ENCODE measurements at places on chromosomes 4 and X. TPM values are rescaled to one million over a fixed set of nuclear protein-coding genes. Genes with fewer than 3 reads are reported as not detected.
A peak's percentile ranks its signal among the peaks of the same experiment; 100 is the strongest.

Gene FANCB
- 14.7 TPM for total RNA-seq

Gene POF1B
- total RNA-seq, result 0.05 TPM

Gene CYSLTR1
- 3.1 TPM for total RNA-seq

Gene OCIAD2
- total RNA-seq, result 83.6 TPM

Gene PI4K2B
- 38.4 TPM for total RNA-seq

DNA sequence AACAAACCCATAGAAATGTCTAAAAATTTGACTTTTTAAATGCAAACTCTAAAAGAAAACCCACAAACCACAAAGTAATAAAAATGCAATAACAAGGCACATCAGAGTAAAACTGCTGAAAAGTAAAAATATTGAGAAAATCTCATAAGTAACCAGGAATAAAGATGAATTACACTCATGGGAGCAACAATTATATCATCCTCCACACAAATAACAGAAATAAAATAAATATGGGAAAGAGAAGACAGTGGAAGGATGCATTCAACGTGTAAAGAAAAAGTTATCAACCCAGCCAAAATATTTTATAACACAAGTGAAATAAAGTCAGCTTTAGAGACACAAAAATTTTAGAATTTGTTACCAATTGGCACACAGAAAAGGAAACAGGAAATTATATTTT lies 1420.2 kb downstream of the PCDH18 start:
- no peaks in the 10 kb centered on the region for H3K27me3 ChIP-seq
- DNase-seq, result no peak
- H3K4me1 ChIP-seq, result no peaks in the 10 kb centered on the region
- H3K36me3 ChIP-seq, result no peaks in the 10 kb centered on the region
- H3K4me3 ChIP-seq, result no peak overlapping the region

DNA sequence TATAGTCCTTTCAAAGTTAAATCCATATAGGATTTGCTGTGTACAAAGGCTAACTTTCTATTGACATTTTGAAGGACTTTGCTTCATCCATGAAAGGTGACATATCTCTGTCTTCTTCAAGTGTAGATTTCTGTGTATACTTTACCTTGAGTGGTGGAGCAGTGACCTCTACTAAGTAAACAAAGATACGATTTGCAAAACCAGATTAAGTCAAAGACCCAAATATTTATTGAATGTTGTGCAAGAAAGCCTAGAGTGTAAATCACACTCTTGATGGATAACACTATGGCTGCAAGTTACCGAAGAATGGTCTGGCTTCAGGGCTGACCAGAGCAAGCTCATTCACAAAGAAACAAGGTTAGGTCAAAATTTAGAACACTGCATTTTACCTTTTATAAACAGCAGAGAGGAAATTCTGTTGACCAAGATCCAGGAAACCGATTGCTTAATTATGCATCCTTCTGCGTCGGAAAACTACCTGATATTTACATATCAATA lies 5.4 kb upstream of the FGG start:
- peaks cover 6% of the 10 kb centered on the region for H3K27me3 ChIP-seq
- no peak overlapping the region for H3K27ac ChIP-seq
- no peaks in the 10 kb centered on the region for H3K36me3 ChIP-seq
- DNase-seq, result no peak

- no peak overlapping the region for H3K4me3 ChIP-seq
- H3K27ac ChIP-seq, result no peak overlapping the region
- no peaks in the 10 kb centered on the region for H3K4me1 ChIP-seq
- no peaks in the 10 kb centered on the region for H3K36me3 ChIP-seq
- H3K27me3 ChIP-seq, result peaks cover 7% of the 10 kb centered on the region
- DNase-seq, result no peak
Measured at GRCh38 chr4:8304827-8305695, 35.5 kb downstream of the HTRA3 start.

Gene SYP
- 8.5 TPM for total RNA-seq

DNA sequence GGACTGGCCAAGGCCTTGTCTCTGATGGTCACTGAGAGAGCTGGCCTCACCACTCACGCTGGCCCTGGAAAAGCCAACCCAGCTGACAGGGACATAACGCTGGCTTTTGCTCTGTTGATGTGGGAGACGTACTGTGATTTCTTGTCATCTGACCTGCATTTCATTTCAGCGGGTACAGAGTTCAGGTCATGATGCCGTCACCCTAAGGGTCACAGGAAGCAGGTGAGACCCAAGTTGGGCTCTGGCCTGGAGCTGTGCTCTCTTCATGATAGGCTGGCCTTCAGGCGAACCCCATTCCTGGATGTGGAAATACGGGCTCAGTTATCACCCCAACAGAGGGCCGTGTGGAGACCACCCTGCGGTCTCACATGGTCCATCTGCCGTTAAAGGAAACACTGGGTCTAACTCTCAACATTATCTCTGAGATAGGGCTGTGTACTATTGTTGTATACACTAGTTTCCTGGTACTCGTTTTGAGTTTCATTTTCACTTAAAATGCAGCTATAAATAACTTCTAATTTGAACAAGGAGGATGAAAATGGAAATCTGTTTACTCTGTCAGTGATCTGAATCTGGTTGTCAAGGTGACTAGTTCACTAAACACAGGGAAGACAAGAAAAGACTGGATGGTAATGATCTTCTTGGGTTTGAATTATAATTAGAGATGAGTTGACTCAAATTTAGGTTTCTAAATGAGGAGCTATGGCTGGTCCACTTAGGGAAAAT lies 89.1 kb downstream of the TBC1D9 start:
- no peaks in the 10 kb centered on the region for H3K4me1 ChIP-seq
- no peak overlapping the region for H3K27ac ChIP-seq
- no peak overlapping the region for H3K4me3 ChIP-seq
- no peaks in the 10 kb centered on the region for H3K27me3 ChIP-seq
- no peaks in the 10 kb centered on the region for H3K36me3 ChIP-seq

Gene ZNF182
- total RNA-seq, result 9.3 TPM

DNA sequence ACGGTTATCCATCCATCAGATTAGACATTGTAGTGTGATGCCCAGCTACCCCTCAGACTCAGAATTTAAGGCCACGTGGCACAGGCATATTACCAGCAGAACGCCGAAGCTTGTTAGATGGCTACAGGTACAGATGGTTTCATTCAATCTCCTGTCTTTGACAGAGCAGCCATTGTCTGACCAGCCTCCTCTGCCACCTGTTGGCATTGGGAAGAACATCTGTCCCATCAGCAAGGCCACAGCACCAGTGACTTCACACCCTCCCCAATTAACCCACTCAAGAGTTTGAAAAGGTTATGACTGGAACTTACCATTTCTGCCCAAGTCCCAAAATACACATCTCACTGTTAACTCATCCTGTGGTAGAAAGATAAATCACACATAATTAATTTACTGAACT lies 22.0 kb upstream of the PHKA2 start:
- no peaks in the 10 kb centered on the region for H3K36me3 ChIP-seq
- H3K4me1 ChIP-seq, result no peaks in the 10 kb centered on the region
- H3K4me3 ChIP-seq, result no peak overlapping the region
- H3K27me3 ChIP-seq, result no peaks in the 10 kb centered on the region
- no peak overlapping the region for H3K27ac ChIP-seq
- DNase-seq, result peak; percentile 6

Gene PNPLA4
- total RNA-seq, result 14.4 TPM

DNA sequence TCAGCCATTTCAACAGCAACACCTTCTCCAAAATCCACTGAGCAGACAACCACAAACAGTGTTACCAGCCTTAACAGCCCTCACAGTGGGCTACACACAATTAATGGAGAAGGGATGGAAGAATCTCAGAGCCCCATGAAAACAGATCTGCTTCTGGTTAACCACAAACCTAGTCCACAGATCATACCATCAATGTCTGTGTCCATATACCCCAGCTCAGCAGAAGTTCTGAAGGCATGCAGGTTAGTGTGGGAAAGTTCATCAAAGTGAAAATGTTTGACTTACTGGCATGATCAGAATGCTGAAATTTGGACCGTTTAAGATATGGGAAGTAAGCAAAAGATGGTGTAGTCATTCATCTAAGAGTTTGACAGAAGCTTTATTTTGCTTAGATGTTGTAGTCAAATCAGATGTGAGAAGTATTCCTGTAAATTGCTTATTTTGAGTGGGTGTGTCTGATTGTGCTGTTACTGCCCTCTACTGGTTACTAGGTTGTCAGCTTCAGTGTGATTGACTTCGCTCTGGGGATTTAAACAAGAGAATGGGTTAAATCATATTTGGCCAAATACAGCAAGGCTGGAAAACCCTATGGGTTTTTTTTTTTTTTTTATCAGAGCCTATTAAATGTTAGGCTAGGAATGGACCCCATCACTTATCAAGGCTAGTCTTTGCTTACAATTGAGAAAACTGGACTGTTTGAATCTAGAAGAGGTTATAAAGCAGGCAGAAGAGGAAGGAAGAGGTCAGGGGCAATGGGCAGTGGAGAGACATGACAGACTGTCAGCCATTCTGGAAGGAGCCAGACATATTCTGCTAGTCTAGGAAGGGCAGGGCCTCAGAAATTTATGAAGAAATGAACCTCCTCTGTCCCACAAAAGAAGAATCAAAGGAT lies 130.3 kb downstream of the DIPK2B start:
- H3K36me3 ChIP-seq, result peaks cover 41% of the 10 kb centered on the region
- H3K4me3 ChIP-seq, result no peak overlapping the region
- no peaks in the 10 kb centered on the region for H3K27me3 ChIP-seq
- peak overlapping the region; percentile 78 for H3K27ac ChIP-seq

- no peak overlapping the region for H3K4me3 ChIP-seq
- H3K27me3 ChIP-seq, result no peaks in the 10 kb centered on the region
- peaks cover 2% of the 10 kb centered on the region for H3K4me1 ChIP-seq
- no peaks in the 10 kb centered on the region for H3K36me3 ChIP-seq
- H3K27ac ChIP-seq, result no peak overlapping the region
- DNase-seq, result peak; percentile 36
Measured at GRCh38 chrX:149916745-149917392, 12.5 kb upstream of the HSFX4 start.

Gene VCX
- total RNA-seq, result not detected

Gene CCNB3
- 0.25 TPM for total RNA-seq

Gene CSAG1
- not detected for total RNA-seq

Gene SLIT2
- total RNA-seq, result not detected

Gene NPY2R
- total RNA-seq, result not detected

Gene MXD4
- 1.6 TPM for total RNA-seq

GRCh38 chr4:100641336-100641735 lies 123.5 kb upstream of the EMCN start:
- no peaks in the 10 kb centered on the region for H3K27me3 ChIP-seq
- H3K36me3 ChIP-seq, result no peaks in the 10 kb centered on the region
- no peak overlapping the region for H3K4me3 ChIP-seq
- no peak overlapping the region for H3K27ac ChIP-seq
- H3K4me1 ChIP-seq, result no peaks in the 10 kb centered on the region
- DNase-seq, result no peak

Gene CYLC1
- not detected for total RNA-seq

Gene ZNF157
- 0.79 TPM for total RNA-seq

Gene XAGE2
- total RNA-seq, result not detected

Gene MAGED4
- 1.6 TPM for total RNA-seq

DNA sequence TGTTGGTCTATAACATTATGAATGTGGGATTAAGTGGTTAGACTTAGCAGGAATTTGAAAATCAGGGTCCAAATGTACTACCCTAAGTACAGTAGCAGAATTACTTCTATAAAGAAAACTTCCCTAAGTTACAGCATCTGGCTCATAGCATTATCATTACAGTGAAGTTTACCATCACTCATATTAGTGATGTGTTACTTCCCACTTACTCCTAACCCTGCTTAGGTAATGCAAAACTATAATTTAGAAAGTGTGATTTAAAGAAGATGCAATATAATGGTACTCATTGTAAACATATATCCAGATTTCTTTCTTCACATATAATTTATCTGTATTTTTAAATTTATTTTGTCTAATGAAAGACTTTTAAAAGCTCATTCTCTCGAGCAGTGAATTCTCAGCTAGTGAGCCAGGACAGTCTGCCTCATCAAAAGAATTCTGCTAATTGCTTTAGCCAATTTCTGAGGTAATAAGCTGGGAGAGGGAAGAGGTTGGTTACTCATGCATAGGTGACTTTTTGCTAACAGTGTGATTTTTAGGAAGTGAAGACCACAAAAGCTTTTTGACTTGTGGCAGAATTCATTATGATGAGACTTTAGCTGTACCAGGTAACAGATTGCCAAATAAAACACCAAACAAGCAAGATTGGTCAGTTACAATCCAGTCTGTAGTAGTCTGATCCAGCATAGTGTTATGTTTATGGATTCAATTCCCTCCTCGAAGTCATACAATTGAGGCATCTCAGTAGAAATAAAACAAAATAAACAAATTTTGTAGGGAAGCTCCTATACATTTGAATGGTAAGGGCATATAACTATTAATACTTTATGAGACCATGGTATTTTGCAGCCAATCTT lies 21.0 kb downstream of the PLS3 start:
- H3K36me3 ChIP-seq, result no peaks in the 10 kb centered on the region
- no peak overlapping the region for H3K27ac ChIP-seq
- H3K27me3 ChIP-seq, result no peaks in the 10 kb centered on the region
- no peak overlapping the region for H3K4me3 ChIP-seq
- no peak for DNase-seq

GRCh38 chr4:189147005-189147929 lies 793.4 kb upstream of the FRG1 start:
- H3K27me3 ChIP-seq, result no peaks in the 10 kb centered on the region
- DNase-seq, result no peak
- no peaks in the 10 kb centered on the region for H3K4me1 ChIP-seq
- no peaks in the 10 kb centered on the region for H3K36me3 ChIP-seq

Gene SLC6A14
- total RNA-seq, result not detected
